Epithelial cell of prostate (primary cell): ENCODE measurements at places on chromosomes 3 and 15.

- no peak for DNase-seq
Measured at GRCh38 chr15:71151081-71151480, 35.8 kb downstream of the THSD4 start.

GRCh38 chr3:87771337-87772192, 287.2 kb downstream of the CGGBP1 start:
- DNase-seq, result no peak

DNA sequence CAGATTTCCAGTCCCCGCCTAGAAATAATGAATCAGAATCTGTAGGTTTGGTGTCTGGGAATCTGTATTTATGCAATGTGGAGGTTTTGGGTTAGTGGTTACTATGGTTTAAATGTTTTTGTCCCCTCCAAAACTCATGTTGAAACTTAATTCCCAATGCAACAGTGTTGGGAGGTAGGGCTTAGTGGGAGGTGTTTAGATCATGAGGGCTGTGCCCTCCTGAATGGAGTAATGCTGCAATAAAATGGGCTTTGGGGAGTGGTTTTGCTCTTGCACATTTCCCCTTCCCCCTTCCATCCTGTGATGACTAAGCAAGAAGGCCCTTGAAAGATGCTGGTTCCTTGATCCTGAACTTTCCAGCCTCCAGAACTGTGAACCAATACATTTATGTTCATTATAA, 9.2 kb upstream of the RFC4 start:
- DNase-seq, result no peak

GRCh38 chr3:70771426-70772147, 459.1 kb upstream of the MDFIC2 start:
- DNase-seq, result peak; percentile 22

- DNase-seq, result peak; percentile 6
Measured at GRCh38 chr3:48784426-48785120, 63.1 kb downstream of the PRKAR2A start.

DNA sequence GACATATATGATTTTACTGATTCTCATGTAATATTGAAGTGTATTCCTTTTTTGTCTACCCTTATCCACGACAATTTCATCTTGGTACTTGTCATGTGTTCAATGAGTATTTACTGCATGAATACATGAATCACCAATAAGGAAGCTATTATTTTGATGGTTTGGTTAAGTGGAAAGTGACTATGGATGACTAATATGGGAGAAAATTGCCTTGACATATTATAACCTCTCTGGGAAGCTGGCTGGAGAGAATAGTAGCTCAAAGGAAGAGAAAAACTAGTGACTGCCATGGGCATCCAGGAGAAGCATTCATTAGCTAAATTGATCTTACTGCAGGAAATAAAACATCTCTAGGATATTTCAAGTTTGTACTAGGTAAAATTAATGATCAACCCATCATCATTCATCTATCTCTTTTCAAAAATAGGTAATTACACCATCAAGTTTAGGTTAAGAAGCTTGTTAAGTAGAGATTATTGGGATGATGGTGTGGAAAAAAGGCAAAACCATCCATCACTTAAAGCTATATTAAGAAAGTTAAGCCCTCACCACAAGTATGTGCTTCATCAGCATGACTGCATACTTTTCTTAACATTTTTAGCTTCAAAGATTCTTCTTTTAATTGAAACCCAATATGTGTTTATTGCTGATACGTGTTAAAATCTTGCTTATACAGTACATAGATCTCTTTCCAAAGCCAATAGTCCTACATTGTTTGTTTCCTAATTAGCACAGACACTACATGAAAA, 455.2 kb upstream of the ARPP21 start:
- DNase-seq, result no peak

GRCh38 chr3:187516446-187517185, 148.4 kb downstream of the RTP4 start:
- no peak for DNase-seq

GRCh38 chr15:84961707-84962106, 19.9 kb upstream of the PDE8A start:
- no peak for DNase-seq

GRCh38 chr3:64067506-64068346, 44.4 kb upstream of the PSMD6 start:
- no peak for DNase-seq

- no peak for DNase-seq
Measured at GRCh38 chr15:62165793-62166375, 799 bp upstream of the C2CD4B start.

GRCh38 chr3:139111392-139112229, 66.9 kb upstream of the PRR23C start:
- no peak for DNase-seq

GRCh38 chr3:153621953-153622352, 459.9 kb downstream of the RAP2B start:
- DNase-seq, result no peak

- DNase-seq, result peak; percentile 72
Measured at GRCh38 chr3:31911643-31912042, 69.4 kb downstream of the OSBPL10 start.

DNA sequence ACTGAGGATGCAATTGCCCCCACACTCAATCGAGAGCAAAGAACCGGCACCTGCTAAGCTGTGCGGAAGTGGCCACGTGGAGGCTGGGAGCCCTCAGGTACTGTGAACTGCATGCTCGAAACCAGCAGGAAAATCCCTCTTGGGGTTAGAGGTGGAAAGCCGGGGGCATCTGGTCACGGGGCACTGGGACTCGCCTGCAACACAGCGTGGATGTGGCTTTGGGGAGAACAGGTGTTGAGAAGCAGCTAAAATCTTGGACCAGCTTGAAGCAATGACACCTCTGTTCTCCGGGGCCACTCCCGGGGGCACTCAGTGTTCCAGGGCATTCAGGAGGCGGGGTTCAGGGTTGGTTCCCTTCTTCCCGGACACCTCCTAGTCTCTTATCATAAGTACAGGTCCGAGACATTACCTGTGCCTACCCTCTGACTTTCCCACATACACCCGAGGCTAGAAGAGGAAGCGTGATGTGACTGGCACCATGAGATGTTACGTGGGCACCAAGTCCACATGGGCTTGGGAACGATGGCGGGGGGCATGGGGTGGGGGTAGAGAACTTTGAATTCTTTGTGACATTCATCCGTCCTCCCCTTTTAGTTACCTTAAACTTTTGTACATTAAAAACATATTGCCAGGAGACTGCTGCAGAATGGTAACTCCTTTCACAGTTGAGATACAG, 172.0 kb downstream of the ADAMTS17 start:
- no peak for DNase-seq

- DNase-seq, result no peak
Measured at GRCh38 chr15:100022391-100022790, 289.2 kb upstream of the LYSMD4 start.

GRCh38 chr15:44802336-44802735, 66.0 kb downstream of the TRIM69 start:
- no peak for DNase-seq

GRCh38 chr3:96814651-96815567, 515 bp downstream of the EPHA6 start:
- DNase-seq, result no peak

DNA sequence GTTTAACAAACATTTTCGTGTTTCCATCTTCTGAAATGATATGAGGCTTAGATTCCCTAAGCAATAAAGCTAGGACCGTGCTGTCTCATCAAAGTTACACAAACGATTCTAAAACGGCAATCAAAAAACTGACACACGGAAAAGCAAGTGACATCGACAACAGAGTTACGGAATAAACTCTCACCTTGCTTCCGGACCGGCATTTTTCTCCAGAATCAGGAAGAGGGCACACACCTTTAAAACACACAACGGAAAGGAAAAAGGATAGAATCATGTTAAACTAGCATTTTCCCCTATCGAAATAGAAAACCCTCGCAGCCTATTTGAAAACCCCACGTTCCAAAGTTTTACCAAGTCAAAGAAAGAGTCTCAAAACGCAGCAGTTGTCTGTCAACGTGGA, 1.4 kb downstream of the DLG1 start:
- DNase-seq, result no peak

DNA sequence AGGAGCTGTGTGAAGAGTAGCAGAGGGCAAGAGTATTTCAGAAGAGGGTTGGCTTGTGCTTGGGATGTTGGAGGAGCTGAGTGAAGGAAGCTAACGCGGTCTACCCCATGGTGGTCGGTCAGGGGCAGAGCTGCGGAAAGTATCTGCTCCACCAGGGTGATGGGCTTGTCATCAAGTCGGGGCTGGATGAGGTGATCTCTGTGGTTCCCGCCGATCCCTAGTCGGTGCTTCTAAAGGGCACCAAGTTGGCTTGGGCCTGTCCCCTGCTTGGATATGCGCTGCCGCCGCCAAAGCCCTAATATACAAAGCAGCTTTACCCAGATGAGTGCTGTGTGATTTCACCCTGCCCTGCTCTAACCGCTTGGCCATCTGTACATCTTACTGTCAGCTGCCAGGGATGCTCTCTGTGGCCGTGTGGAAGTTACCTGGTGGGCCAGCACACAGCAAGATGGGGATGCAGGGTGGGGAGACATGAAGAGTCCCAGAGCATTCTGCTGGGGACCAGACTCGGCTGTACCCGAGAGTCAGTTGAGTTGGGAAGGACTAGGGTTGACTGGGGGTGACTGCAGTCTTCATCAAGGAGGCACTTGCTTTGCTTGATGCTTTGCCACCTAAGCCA, 226.1 kb upstream of the BHLHE40 start:
- DNase-seq, result no peak

DNA sequence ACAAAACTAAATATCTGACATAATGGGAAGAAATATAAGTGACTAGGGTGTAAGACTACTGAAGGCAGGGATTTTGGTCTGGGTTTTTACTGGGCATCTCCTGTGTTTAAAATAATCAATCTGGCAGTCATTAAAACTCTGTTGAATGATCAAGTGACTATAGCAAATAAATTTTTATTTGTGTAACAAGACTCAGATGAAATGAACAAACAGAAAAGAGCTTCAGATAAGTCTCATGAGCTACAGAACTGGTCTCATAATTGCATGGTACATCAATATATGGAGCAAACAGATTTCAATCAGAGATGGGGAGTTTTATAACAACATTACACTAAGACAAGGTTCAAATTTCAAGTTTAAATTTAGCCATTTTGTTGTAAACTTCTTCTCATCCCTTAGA, 372.5 kb downstream of the PLCL2 start:
- no peak for DNase-seq

- no peak for DNase-seq
Measured at GRCh38 chr3:47022641-47023071, 43.2 kb downstream of the NBEAL2 start.

- DNase-seq, result no peak
Measured at GRCh38 chr3:127808197-127808596, 14.1 kb downstream of the MGLL start.

- no peak for DNase-seq
Measured at GRCh38 chr3:119195911-119196310, 22.5 kb downstream of the UPK1B start.

GRCh38 chr3:134057006-134057653, 27.4 kb upstream of the SLCO2A1 start:
- DNase-seq, result peak; percentile 5

- no peak for DNase-seq
Measured at GRCh38 chr15:101435761-101436160, 53.7 kb downstream of the PCSK6 start.

DNA sequence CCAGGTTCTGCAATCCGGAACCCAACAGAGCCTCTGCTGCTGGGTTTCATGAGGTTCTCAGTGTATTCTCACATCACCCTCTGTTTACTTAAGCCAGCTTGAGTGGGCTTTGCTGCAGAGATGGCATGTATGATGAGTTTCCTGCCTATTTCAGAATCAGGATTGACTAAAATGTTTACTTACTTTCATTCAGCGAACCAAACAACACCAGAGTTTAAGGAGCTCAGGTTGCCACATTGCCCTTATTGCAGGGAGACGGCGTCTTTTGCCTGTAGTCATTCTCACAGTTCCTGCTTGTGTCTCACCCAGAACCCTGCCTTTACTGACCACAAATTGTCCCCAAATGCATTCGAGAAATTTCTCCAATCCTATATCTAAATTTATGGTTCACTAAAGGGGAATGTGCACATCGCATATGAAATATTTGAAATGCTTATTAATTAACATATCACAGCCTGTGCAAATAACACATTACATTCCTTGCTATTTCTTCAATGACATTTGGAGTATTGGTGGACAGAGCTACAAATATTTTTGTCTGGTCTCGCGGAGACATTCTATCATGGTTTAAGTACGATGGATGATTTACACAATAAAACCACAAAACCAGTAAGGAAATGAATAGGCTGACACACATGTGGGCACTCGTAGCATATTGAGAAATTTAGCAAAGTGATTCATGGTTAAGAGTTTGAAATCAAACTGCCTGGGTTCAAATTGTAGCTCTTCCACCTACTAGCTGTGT, 377.2 kb upstream of the CFAP20DC start:
- DNase-seq, result peak; percentile 80

- DNase-seq, result no peak
Measured at GRCh38 chr3:155303540-155304097, 10.1 kb upstream of the STRIT1 start.

DNA sequence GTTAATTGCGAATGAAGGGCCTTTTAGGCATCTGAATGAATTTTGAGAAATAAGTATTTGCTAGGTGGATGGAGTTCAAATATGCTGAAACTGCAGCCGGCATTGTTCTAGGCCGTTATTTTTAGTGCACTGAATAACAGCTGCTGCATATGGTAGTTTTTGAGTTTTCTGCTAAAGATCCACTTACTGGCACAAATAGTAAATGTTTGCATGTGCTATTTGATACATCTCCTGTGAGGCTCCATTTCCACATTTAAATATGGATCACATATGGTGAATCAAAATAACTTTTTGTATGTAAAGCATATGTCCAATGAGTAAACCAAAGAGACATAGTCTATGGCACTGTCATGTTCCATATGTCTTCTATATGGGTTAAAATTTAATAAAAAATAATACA, 56.7 kb upstream of the CNTN4 start:
- DNase-seq, result no peak

DNA sequence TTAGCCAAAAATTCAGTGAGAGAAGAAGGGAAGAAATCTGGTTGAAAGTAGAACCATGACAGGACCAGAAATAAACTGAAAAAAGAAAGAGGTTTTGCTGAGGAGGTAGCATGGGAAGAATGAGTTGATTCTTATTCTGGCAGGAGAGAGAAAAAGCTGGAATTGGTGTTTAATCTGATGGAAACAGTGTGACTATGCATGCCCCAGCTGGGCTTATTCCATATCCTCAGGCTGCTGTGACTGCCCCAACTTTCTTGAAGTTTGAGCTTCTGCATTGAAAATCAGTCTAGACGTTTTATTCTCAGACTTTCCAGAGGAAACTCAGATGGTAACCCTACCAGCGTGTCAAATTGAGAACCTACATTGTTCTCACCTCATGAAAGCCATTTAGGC, 352.5 kb upstream of the DCBLD2 start:
- no peak for DNase-seq

- DNase-seq, result no peak
Measured at GRCh38 chr3:197573048-197573767, 17.4 kb upstream of the BDH1 start.

- DNase-seq, result peak; percentile 51
Measured at GRCh38 chr3:8490079-8490552, 11.5 kb upstream of the LMCD1 start.
